ENCODE measurements at places on chromosomes 2 and 18.

GRCh38 chr2:173358616-173359015 is 3.9 kb downstream of the CDCA7 start:
- no peak for DNase-seq

- no peak for DNase-seq
Measured at GRCh38 chr2:215862351-215862771, 151.0 kb downstream of the MREG start.

GRCh38 chr2:241272303-241273209 is 42.9 kb downstream of the HDLBP start:
- peak; percentile 65 for DNase-seq

- no peak for DNase-seq
Measured at GRCh38 chr2:225006730-225007129, 35.5 kb downstream of the DOCK10 start.

DNA sequence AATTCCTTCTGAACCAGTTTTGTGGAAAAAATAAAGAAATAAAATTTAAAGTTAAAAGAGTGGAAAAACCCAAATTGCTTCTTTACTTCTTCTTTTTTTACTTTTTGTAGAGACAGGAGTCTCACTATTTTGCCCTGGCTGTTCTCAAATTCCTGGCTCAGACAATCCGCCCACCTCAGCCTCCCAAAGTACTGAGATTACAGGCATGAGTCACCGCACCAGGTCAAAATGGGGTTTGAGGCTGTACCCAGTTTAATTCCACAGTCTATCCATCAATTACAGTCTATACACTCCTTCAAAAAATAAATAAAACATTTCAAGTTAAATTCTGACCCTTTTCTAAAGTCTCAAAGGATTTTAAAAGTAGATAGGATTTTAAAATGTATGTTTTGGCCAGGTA is 120.3 kb downstream of the FAM161A start:
- DNase-seq, result no peak

DNA sequence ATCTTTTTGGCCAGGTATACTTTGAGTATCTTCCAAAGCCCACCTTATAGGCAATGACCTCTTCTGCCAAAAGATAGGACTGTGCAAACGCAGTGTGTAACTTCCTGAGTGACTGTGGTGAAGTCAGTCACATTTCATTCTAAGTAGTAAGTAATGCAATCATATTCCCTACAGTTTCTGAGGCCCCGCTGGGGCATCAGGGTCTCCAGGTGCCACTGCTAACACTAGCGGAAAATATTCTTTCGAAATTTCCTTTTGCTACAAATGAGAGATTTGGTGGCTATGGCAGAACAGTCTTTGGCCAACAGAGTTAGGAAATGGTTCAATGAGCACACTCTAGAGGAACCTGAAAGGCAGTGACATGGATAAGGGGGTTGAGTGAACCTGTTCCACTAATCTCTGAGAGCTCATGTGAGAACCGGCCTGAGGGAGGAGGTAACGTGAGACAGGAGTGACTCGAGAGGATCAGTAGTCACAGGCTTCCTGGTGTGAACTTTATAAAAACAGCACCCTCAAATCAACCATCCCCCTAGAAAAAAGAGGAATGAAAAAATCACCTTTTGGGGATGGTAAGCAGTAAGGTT is 102.6 kb upstream of the LPIN2 start:
- DNase-seq, result no peak

DNA sequence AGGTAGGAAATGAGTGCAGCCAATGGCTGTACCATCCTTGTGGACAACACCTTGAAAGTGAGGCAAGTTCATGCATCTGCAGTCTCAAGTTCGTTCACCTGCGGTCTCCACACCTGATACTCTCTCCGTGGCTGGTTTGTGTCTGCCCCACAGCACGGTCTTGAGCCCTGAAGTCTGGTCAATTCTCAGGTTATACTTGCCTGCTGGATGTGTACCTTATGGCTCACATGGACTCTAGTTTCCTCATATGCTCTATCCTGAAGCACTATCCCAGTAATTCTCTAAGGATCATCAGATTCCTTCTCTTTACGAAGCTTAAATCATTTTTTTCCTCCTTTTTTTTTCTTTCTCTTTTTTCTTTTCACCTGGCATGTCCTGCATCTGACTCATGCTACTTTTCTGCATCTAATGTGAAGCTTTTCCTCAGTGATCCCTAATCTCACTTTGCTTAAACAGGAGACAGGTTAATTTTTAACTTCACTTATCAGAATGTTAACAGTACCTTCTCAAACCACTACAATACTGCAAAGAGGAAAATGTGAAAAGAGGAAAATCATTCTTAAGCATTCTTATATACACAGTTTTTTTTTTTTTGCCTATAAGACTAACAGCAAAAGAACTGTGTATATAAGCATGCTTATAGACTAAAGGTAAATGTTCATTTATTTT is 511.2 kb downstream of the SOX11 start:
- DNase-seq, result no peak

DNA sequence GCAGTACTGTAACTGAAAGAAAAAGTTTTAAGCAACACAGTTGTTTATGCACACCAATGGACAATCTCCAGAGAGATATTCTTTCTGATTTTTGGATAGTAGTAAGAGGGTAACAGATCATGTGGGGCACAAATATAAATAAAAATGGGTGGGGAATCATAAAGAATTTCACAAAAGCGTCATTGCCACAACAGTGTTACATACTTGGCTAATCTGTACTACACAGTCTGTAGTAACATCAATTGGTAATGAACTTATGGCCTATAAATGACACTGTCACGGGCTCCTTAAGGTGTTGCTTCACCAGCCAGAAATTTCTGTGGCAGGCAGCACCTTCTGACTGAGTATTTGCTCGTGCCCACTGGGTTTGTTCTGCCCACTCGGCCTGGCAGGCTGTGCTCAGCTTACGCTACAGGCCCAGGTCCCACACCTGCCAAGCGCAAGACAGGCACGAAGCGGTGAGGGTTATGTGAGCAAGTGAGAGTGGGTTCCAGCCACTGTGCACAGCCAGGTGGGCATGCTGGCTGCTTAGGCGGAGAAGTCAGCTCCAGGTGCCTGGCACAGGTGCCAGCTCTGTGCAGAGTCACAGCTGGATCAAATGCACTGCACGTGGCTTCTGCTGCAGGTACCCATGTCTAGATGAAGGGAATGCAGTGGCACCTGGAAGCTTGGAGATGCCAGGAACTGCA is 532.5 kb upstream of the SLC39A10 start:
- no peak for DNase-seq

DNA sequence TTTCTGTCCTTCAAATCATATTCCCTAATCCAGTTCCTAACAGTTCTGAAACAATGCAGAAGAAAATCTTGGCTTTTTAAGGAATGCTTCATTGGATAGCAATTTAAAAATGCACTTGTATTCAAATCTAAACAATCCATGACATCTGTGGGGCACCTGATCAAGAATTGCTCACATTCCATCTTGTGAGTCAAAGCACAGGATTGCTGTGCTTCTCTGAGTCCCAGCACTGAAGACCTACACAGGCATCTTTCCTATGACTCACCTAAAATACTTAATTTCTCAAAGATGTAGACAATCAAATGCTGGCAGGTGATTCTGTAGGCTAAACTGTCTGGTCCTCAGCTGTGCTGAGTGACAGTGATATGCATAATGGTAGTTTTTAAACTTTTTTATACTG is 10.1 kb upstream of the ATP8B1 start:
- no peak for DNase-seq

DNA sequence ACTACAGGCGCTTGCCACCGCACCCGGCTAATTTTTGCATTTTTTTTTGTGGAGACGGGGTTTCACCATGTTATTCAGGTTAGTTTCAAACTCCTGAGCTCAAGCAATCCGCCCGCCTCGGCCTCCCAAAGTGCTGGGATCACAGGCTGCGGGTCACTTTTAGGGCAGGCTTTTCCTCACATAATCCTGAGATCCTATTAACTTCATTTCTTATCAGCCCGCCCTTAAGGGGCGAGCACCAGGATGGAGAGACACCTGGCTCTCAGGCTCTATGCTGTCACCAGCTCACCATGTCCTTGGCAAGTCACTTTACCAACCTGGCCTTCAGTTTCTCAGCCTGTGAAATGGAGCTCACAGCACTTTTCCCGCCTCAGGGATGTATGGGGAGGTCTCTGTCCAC is 23.0 kb downstream of the ZFP36L2 start:
- DNase-seq, result no peak

DNA sequence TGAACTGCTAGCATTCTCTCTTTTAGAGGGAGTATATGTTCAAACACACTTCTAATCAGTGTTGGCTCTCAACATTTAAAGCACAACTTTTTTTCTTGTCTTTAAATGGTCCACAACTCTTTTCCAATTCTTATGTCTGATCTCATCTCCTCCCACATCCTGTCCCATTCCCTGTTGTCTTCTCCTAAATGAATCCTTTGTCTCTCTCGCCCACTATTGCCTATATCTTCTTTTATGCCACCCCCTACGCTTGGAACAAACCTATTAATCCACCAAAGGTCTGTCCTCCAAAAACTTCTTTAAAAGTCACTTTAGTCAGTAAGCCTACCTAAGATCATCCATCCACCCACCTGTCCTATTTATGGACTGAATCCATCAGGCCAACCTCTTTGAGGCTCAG is 235.5 kb upstream of the SMAD7 start:
- DNase-seq, result no peak

DNA sequence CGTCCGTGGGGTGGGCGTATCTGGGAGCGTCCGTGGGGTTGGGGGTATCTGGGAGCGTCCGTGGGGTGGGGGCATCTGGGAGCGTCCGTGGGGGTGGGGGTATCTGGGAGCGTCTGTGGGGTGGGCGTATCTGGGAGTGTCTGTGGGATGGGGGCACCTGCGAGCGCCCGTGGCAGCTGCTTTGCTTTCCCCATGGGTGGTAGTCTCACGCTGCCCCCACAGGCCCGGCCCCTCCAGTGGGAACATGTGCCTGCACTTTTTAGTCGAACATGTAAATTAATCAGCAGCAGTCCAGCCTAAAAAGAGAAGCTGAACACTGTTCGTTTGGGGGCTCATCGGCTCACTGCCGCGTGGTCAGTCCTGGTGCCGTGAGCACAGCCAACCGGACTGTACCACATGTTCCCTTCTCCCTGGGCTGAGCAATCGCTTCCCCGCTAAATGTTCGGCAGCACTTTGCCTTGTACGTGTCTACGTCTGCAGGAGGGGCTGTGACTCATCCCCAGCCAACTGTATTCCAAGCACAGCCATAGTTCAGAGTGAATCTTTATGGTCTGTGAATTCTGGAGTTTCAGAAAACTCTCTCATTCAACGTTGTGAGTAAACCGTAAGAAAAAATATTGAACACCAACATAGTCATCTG is 271.5 kb downstream of the AGAP1 start:
- DNase-seq, result no peak

- no peak for DNase-seq
Measured at GRCh38 chr18:13565228-13565627, 161.1 kb downstream of the FAM210A start.

- DNase-seq, result no peak
Measured at GRCh38 chr18:50135903-50136302, 59.0 kb downstream of the MYO5B start.

GRCh38 chr2:21981127-21981526 is 857.4 kb downstream of the TDRD15 start:
- no peak for DNase-seq

- no peak for DNase-seq
Measured at GRCh38 chr2:160478660-160479059, 14.9 kb downstream of the RBMS1 start.

- no peak for DNase-seq
Measured at GRCh38 chr2:19785867-19786266, 115.9 kb downstream of the TTC32 start.

- DNase-seq, result no peak
Measured at GRCh38 chr18:13180614-13181375, 37.8 kb upstream of the LDLRAD4 start.

DNA sequence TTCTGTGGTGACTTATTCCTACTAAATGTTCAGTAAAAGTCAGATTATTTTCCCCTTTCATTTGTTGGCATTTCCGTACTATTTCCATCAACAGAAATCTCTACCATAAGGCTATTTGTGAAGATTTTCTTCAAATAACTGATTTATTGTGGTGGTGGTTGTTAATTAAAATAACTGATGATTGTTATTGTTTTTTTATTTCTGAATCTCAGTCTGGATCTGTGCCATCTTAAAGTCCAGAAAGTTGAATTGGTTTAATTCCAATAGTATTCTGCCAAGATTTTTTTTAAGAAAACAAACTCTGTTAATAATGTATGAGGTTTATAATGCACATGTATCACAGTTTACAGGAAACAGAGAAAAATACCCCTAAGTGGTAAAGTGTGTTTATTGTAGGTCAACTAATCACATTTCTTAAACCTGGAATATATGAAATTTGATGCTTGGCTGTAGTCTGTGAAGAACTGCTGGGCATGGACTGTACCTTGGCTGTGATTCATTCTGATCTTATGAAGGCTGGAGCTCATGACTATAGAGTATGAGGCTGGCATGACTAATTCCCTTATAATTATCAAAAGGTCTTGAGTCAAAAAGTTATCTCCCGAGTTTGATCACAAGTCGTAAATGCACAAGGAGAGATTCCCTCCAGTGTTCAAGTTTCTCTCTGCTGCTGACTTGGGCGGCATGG is 134.2 kb upstream of the RND3 start:
- DNase-seq, result no peak

- DNase-seq, result no peak
Measured at GRCh38 chr18:35131387-35132020, 90.3 kb downstream of the MAPRE2 start.

DNA sequence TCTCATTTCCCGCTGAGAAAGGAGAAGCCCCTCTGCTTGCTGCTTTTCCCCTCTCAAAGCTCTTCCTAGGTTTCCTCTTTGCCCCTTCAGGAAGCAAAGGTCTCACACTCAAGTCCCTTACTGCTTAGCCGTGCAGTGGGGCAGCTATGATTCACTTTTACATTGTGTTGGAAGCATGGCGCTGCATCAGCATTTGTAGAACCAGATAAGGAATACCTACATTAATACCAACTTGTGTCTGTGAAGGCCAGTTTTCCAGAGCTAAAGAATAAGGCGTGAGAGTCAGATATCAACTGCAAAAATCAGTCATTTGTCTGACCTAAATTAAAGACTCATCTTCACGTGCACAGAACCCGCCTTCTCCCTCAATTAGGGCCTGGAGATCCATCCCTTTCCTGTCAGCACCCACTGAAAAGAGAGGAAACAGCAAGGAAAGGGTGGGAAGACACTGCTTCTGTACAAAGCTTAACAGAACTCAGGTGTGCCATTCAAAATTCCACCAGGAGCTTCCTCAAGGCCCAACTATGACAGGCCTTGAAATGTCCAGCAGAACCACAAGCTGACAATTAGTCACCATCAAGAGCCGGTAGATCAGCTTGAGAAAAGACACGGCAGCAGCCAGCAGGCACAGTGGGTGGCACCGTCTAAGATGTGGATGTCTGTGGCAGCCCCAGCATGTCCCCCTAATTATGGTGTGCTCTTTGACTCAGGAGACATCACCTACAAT is 16.1 kb upstream of the XDH start:
- DNase-seq, result no peak
